Immature natural killer cell (primary cell): ENCODE measurements at places on chromosomes 16 and 17.

GRCh38 chr17:76689859-76690258 is 20.9 kb downstream of the MXRA7 start:
- DNase-seq = no peak

DNA sequence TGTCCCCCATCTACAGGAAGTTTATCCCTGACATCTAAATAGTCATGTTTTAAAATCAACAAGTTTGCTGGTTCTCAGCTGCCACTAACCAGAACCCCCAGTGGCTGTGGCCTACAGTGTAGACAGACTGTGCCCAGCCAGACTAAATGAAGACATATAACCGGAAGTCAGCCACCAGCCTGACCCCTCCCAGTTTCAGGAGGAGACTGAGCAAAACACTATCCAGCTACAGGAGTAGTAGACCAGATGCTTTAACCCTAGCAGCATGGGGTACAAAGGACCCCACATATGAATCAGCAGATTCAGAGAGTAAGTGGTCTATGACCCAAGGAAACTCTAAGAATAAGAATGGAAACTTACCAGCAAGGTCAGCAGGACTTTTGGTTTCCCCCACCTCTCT is 83.4 kb downstream of the HIC1 start:
- peak; percentile 58 for DNase-seq

DNA sequence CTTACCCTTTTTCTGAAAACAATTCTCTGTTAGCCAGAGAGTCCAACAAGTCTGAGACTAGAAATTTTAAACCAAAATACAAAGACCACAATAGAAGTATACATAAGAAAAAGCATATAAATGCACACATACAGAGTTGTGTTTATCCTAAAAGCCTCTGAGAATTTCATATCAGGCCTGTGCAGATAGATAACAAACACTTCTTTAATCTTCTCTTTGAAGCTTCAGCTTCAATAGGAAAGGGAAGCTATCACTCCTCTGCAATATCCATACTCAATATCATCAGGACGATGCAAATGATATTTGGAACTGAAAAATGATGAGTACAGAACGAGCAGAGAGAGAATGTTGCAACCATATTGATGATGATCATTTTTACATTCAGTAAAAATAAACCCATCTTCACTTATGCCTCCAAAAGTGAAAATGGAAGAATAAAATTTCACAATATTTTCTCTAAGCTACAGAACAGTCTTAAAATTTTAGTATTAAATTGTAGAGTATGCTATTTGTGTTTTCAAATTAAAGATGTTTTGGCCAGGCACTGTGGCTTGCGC is 61.6 kb downstream of the SKAP1 start:
- no peak for DNase-seq

DNA sequence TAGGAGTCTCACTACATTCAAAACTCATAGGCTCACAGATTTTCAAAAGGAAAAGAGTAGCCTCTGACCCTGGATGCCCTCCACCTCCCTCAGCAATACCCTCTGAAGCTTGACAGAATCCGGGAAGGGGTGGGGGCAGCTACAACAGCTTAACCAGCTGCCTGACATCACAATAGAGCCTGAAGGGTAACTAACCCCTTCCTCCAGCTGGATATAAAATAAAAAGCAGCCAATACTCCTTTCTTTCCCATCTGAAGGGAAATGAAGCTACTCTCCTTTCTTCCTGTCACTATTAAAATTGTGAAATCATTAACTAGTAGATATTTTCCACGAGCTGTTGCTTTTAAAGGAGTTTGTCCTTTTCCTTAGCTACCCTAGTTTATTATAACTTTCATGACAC is 24.0 kb downstream of the USP31 start:
- no peak for DNase-seq

- DNase-seq = no peak
Observed at GRCh38 chr16:26857371-26857770, 209.4 kb upstream of the C16orf82 start.

DNA sequence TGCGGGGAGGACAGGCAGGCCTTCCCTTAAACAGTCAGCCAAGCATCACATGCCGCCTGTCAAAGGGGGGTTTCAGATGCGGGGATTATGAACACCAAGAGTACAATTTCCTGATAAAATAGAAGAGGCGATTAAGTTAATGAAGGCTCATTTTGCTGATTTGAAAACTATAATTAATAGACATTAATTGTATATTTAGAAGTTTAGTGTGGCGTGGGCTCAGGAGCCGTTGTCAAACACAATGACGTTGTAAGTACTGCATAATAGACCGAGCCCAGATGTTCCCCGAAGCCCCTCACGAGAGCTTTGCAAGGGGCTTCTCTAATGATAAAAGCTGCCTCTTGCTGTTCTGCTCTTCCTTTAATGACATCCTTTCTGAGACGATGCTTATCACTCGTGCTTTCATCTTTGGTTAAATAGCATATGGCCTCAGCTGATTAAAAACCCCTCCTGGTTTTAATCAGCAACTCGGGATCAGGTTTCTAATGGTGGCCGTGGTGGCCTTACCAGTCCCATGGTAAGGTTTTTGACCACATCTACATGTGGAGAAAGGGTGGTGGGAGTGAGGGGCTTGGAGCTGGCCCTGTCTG is 28.2 kb downstream of the SNX20 start:
- DNase-seq = no peak

GRCh38 chr17:30557916-30558685 is 80.9 kb downstream of the GOSR1 start:
- no peak for DNase-seq

GRCh38 chr17:45709728-45710288 is 74.3 kb upstream of the CRHR1 start:
- DNase-seq = no peak

- DNase-seq = no peak
Observed at GRCh38 chr17:15883617-15884111, 61.3 kb upstream of the ADORA2B start.

GRCh38 chr17:45246861-45247428 is 14.9 kb downstream of the SPATA32 start:
- no peak for DNase-seq
